Activated naive CD4-positive, alpha-beta T cell treated with Interleukin-2 at 50 U/mL for 16 hours (primary cell): ENCODE measurements at places on chromosomes 5 and 9.

DNA sequence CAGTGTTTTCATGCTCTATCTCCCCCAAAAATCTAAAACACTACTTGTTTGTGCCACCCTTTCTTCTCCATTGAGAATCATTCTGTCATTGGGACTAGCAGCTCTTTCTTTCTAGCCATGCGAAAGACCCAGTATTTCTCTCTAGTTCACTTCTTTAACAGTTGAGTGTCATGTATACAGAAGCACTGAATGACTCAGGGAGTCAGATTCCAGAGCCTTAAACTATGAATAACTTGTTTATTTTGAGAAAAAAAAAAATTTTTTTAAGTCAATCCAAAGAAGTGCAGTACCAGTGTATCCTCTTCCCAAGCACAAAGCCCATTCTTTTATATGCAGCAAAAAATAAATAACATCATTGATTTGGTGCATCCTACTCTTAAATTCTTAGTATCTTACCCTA lies 415.4 kb upstream of the GRAMD2B start:
- no peak for DNase-seq

DNA sequence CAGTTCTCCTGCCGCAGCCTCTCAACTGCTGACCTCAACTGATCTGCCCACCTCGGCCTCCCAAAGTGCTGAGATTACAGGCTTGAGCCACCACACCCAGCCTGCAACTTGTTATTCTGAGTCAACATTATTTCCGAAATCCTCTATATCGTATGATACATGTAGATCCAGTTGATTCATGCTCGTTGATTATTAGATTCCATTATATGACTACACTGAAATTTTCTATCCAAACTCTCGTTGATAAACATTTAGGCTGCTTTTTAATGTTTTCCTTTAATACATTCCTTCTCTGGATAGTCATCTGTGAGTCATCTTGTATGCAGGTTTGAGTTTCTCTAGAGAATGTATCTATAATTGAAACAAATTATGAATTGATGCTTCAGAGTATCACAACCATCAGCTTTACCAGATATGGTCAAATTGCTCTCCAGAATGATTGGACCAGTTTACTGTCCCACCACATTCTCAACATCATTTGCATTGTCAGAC lies 4.1 kb downstream of the CDK7 start:
- no peak for DNase-seq

DNA sequence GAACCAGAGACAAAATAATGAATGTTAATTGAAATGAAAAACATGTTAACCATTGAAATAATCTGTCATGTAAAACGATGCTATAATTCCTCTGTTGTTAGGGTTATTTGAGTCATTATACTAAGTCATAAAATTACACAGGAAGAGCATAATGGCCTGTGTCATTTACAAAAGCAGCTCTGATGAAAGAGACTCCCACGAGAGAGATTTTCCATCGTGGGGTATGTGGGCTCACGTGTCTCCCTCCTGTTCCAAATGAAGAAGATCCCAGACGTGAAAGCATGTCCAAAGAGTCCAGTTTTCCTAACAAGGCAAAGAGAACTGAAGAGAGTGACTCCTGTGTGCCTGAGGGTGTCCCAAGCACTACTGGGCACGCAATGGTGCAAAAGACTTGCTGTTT lies 379.8 kb downstream of the SPOCK1 start:
- DNase-seq = no peak

- no peak for DNase-seq
Measured at GRCh38 chr5:15808577-15808976, 308.6 kb downstream of the FBXL7 start.

- DNase-seq = no peak
Measured at GRCh38 chr5:153256-153655, 38.0 kb upstream of the LRRC14B start.

GRCh38 chr5:167716126-167716775 lies 575.2 kb upstream of the WWC1 start:
- DNase-seq = no peak

DNA sequence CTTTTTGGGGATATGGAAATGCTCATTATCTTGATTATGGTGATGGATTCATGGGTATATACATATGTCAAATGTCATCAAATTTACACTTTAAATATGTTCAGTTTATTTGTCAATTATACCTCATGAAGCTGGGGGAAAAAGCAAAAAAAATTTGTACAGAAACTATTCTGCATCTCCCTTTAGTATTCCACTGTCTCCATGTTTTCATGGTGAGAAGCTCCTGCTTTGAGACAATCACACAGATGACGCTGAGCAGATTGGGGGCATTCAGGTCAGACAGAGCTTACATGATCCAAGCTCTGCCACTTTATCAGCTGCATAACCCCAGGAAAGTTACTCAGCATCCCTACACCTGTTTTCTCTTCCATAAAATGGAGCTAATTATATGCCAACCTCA lies 101.5 kb downstream of the PLPPR1 start:
- no peak for DNase-seq

DNA sequence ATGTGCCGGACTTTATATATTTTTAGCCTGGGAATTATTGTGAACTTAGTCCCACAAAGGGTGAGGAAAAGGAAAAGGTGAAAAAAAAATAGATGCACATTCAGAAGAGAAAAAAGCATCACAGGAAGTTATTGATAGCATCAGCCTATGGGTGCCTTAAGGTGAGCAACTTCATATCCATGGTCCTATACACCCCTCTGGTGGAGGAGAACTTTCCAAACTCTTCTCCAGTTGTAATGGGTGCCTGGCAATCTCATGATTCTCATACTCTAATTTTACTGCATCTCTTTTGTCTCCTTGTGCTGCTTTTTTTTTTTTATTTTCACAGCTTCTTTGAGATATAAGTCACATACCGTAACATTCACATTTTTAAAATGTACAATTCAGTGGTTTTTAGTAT lies 107.4 kb downstream of the JAKMIP2 start:
- DNase-seq = no peak

GRCh38 chr5:157216391-157217142 lies 35.9 kb downstream of the ITK start:
- no peak for DNase-seq

DNA sequence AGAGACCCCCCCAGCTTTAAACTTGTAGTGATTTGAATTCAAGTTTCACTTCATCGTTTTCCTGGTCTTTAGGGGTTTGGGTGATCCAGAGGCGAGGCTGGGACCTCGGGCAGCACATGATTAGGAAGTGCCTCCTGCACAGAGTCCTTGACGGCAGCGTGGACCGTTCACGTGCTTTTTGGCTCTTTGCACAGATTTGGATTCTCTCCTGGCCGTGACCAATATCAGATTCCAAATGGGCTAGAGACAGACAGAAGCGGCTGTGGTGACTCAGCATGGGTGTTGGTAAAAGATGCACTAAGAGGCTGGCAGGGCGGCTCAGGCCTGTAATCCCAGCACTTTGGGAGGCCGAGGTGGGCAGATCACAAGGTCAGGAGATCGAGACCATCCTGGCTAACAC lies 117.2 kb upstream of the CACNA1B start:
- DNase-seq = no peak

DNA sequence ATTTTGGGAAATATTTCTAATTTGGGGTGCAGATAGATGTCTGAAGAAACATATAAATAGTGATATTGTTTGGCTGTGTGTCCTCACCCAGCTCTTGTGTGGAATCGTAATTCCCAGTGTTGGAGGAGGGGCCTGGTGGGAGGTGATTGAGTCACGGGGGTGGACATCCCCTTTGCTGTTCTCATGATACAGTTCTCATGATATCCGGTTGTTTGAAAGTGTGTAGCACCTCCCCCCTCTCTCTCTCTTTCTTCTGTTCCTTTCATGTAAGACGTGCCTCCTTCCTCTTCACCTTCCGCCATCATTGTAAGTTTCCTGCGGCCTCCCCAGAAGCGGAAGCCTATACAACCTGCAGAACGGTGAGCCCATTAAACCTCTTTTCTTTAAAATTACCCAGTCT lies 11.4 kb upstream of the ADAMTS16 start:
- DNase-seq = no peak

DNA sequence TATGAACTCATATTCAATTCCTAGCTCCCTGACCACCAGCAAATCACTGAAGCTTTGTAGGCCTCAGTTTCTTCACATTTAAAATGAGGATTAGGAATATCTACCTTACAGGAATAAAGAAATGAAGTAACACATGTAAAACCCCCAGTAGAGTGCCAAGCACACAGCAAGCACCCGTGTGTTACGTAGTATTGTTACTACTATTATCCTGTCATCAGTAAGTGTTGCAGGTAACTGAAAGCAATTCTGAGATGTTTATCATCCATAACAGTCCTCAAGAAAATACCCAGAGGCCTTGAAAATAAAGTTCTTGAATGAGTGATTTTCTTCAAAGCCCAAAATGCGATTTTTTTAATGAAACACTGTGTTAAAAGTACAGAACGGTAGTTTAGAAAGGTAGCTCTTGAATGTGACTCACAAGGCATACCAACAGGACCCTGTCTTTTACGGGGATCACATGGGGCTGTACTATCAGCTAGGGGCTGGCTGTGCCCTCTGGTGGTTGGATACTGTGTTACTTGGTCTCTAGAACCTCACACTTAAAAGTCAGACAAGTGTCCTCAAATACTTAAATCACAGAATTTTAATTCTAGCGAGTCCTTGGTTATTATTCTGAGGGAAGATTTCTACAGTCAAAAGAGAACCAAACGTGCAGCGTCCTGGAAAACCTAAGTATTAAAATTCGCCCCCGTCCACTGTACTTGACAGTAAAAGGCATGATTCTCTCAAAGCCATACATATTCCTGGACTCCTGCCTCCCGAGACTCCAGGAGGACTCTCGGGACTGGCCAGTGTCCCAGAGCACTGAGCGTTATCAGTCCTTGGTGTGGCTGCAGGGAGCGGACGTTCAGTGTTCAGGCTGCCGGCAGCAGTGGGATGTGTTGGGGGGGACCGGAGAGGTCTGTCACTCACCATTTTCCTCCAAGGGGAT lies 725 bp downstream of the NDUFB6 start:
- DNase-seq = peak; percentile 75

DNA sequence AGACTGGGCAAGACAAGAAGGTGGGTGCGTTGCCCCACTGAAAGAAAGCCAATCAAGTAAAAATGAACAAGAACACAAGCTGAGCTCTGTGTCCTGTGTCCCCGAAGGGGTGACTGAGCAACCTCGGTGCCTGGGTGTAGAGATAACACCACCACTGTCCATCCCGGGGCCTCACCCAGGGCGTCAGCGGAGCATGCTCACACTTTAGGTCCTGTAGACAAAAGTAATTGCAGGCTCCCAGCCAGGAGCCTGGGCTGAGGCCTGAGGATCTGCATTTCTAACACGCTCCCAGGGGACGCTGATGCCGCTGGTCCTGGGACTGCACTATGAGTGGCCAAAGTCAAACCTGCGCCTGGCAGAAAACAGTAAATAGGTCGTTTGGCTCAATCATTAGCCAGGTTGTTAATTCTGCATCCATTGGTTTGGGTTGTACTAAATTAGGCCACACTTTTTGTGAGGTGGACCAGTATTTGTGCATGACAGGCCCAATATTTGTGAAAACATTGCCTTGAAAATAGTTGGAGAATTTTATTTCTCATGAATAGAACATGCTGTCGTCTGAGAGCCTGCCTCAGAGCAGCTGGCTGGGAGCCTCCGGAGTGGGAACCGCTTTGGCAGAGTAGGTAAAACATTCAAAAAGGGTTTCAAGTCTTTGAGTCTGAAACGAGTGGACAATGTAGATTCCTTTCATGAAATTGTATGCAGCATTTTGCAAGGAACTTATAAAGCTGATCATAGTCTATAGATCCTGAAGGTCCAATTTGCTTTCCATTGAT lies 38.3 kb downstream of the ANKRD33B start:
- no peak for DNase-seq
